ENCODE measurements at places on chromosomes 3 and 15. TPM values are rescaled to one million over a fixed set of nuclear protein-coding genes. Genes with fewer than 3 reads are reported as not detected.

C3orf38 gene
- 15.1 TPM for total RNA-seq

LYZL4 gene
- total RNA-seq: not detected

GRCh38 chr15:96583671-96584070 lies 253.2 kb downstream of the NR2F2 start:
- no peak for ATAC-seq

DNA sequence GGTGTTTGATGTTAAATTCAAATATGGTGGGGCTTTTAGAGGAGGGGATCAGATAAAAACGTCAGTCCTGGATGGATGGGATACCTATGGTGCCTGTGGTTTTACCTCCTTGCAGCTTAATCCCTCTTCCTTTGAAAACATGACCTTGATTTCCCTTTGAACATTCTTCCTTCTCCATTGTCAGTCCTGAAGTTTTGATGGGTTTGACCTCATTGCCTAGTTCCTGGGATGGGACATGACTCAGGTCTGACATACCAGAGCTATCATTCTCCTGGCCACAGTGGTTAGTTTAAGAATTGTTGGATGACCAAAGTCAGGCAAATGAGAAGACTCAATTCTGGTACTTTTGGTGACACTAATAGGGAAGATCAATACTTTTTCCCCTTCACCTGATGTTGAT lies 87.2 kb downstream of the PRICKLE2 start:
- no peak for ATAC-seq

PGBD4 gene
- total RNA-seq: 0.76 TPM

GRCh38 chr15:38609097-38609738 lies 44.6 kb upstream of the RASGRP1 start:
- ATAC-seq: no peak

DNA sequence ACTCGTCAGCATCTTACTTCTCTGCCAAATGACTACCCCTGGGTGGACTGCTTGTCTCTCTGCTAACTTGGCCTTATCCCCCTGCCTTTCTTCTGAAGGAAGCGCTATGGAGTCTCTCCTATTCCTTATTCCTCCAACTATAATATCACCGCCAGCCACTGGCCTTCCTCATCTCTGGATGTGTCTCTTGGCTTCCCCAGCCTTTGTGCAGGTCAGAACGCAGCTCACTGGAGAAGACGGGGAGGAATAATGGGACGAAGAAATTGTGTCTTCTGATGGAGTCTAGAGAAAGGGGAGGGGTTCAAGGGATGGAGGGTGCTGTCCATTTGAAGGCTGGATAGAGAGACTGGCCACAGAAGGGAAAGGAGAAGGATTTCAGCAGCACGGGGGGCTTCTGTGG lies 16.9 kb downstream of the ITGA11 start:
- no peak for ATAC-seq

DNA sequence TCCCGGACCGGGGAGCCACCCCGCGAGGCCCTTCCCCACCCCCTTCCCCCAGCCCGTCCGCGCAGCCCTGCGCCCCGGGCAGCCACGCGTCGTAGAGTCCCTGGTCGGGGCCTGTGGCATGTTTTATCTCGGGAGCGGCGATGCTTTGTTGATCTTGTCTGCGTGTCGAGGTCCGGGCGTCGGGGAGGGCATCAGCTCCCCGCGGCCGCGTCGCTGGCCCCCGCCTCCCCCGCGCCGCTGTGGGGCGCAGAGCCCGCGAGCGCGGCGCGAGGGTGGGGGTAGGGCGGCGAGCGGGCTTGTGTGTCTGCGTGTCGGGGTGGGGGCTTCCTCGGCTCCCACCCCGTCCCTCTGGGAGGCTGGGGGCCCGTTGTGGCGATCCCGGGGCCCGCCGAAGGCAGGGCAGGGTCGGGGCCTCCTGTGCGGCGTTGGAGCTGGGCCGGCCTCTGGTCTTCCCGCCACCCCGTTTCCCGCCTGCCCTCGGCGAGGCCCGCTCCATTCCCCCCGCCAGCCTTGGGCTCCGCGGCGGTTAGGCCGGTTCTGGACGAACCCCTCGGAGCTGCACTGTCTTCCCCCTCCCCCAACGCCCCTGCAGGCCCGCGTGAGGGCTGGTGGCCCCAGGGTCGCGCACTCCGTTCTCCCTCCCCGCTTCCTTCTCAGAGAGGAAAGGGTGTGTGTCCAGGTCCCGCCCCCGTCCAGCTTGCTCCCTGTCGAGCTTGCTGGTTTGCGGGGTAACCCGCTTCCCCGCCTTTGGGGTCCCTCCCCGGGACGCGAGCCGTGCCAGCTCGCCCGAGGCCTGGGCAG lies 695 bp downstream of the GMPS start:
- peak; percentile 40 for ATAC-seq

DNA sequence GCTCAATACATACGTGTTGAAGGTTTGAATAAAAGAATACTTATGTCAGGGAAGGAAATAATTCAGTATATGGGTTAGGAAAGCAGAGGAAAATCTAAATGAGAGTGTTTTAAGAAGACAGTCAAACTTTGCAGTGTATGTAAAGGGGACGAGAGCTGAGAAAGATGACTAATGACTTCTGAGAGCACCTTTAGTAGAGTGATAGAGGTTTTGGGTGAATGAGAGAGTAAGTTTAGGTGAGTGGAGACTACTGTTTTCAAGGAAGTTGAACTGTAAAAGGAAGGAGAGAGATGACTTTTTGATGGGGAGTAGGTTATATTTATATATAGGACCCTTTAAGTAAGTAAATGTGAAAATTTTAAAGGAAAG lies 9.4 kb downstream of the TBC1D23 start:
- ATAC-seq: peak; percentile 36

DNA sequence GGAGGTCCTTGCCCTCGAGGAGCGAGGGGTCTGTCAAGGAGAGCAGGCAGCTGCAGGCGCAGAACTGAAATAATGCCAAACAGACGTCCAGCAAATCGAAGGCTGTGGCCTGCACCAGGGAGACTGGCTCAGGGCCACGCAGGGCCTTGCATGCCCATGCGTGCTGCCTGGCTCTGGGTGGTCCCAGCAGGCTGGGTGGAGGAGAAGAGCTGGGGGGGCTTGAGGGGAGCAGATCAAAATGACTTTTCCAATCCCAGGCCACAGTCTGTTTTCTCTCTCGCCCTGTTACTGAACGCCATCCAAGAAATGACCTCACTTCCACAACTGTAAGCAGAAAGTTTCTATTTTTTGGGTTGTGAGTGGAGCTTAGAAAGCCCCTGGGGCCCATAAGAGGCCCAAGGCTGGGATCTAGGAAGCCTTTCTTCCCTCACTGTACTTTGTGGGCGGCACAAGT lies 96.9 kb upstream of the RPL32 start:
- ATAC-seq: no peak

DNA sequence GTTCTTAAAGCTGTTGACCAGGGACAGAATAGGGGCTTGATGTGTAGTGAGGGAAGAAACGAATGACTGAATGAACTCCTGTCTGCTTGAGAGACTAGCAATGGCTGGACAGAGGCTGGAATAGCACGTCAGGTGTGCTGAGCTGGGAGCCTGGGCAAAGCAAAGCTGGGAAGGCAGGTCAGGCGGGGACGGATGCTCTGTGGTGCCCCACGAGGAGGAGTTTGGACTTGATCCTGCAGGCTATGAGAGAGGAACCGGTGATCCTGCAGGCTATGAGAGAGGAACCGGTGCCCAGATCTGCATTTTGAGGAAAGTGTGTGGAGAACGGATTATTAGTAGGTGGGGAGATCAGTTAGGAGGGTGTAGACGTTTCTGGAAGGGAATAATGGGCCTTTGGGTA lies 31.3 kb upstream of the PSTPIP1 start:
- peak; percentile 49 for ATAC-seq

- no peak for ATAC-seq
Measured at GRCh38 chr3:171379281-171379680, 80.9 kb downstream of the TNIK start.

DNA sequence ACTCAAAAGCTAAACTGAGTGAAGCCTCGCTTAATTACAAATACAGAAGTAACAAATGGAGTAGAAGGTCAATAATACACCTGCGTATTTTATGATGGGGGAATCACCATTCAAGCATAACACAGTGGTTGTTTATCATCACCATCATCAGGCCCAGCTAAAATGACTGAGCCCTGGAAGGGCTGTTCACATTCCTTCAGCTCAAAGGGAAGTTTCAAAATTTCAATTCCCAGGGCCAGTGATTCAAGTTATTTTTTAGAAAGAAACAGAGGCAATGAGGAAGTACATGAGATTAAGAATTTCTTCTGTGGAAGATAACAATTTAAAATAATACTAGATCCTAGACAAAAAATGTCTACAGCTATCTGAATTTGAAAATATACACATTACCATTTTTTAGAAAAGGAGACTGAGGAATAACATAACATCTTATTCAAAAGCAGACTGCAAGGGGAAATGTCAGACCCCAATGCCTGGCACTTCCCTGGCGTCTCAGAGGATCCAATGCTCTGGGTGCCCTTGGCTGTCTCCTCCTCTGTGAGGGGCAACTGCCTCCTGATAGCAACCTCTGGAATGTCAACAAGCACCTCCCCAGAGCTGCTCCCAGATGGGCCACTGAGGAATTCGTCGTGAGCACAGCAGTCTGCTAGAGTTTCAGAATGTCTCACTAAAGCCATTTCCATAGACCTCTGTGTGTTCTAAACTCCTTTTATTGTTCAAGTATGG lies 22.8 kb downstream of the EHD4 start:
- no peak for ATAC-seq

GRCh38 chr3:56693750-56694149 lies 10.7 kb upstream of the TASOR start:
- ATAC-seq: no peak

DNA sequence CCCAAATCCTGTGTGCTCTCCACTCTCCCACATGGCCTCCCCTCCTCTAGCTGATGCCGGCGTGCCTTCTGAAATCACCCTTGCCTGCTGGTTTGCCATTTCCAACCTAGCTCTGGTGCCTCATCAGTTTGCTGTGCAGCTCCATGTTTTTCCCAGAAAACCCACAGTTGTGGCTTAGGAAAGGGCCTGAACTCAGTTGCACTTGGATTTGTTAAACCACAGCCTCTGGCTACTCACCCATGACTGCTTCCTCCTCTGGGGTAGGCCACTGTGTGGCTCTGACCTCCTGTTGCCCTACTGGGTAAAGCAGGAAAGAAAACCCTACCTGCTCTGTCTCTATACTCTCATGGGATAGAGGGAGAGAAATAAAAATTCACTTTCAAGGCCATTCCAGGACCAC lies 97.3 kb downstream of the DAPK2 start:
- no peak for ATAC-seq

GRCh38 chr3:160612386-160613075 lies 47.2 kb upstream of the KPNA4 start:
- ATAC-seq: no peak

DNA sequence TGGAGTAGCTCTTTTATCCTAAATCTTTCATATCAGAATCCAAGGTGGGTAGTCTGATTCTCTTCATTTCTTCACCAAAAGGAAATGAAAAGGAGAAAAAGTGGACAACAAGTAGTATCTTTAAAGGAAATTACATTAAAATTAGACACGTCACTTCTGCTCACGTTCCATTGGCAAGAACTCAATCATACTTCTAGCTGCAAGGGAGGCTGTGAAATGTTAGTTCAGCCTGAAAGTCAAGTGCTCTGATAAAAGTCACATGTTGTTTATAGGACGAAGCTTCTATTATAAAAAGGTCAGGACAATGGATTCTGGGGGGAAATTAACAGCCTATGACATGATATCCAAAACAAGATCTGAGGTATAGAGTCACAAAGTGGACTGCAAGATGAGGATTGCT lies 164.6 kb upstream of the MCTP2 start:
- no peak for ATAC-seq

HRG gene
- total RNA-seq: 0.12 TPM

TRPM1 gene
- total RNA-seq: not detected

- ATAC-seq: no peak
Measured at GRCh38 chr15:47548231-47548630, 169.1 kb upstream of the SEMA6D start.

ANKRD34C gene
- total RNA-seq: not detected

STARD9 gene
- 1.2 TPM for total RNA-seq

DISP2 gene
- total RNA-seq: 0.28 TPM

SERPINI2 gene
- total RNA-seq: not detected

GHRL gene
- 0.76 TPM for total RNA-seq

TIGIT gene
- 0.08 TPM for total RNA-seq

DNA sequence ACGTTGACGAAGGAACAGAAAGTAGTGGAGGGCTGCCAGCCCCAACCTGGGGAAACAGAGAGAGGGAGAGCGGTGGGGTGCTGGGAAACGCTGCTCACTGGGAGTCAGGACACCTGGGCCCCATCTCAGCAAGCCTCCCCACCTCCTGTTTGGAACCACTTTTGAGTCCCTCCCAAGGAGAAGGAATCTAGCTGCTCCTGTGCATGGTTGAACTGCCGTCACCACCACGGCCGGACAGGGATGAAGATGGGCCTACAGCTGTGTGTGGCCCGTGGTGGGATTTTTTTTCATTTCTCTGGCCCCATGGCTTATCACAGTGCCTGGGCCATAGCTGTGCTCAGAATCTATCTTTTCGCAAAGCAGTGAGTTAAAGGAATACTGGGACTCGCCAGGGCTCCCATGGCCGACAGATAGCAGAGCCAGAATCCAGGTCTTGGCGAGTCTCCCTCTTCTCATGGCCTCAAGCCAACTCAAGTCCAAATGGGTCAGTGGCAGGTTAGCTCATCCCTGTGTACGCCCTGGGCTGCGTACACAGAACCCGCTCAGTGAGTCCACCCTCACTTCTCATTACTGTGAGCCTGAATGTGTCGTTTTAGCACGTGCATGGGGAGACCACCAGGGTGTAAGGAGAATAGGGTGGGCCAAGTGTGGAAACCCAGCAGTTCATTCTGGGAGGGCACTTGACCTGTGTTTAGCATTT lies 271.2 kb downstream of the FAM43A start:
- no peak for ATAC-seq

GRCh38 chr3:100777271-100777670 lies 68.0 kb downstream of the TFG start:
- ATAC-seq: peak; percentile 28

GRCh38 chr15:73866881-73867410 lies 6.4 kb upstream of the TBC1D21 start:
- no peak for ATAC-seq

GPR62 gene
- not detected for total RNA-seq

- ATAC-seq: peak; percentile 87
Measured at GRCh38 chr3:38376098-38376816, 29.7 kb downstream of the XYLB start.

FAM107A gene
- total RNA-seq: 4.1 TPM

- no peak for ATAC-seq
Measured at GRCh38 chr3:27978440-27978839, 256.3 kb upstream of the EOMES start.

DNA sequence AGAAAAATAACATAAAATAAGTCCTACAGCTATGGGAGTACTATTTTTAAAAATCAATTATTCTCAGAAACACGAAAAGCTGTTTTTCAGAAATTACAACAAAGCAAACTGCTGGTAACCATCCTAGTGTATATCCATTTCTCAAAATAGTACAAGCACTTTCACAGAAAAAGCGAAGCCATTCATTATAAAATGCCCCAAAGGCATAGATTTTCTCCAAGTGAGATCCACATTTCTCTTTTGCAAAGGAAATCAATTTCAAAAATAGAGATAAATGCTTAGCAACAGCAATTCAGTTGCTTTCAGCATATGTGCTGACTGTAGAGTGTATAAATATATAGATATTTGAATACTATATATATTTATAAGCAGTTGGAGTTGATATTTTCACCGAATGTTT lies 1266.3 kb downstream of the SI start:
- no peak for ATAC-seq

DNA sequence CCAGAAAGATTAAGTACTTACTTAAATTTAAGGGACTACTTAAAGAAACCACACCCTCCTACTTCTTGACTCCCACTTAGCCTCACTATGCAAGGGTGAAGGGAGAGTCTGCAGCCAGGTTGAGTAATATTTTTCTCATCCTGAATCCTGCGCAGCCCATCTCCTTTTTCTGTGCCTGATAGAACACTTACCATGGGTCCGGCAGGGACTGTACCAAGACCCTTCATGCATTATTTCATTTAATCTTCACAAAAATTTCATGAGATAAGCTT lies 562.6 kb upstream of the CFAP20DC start:
- ATAC-seq: no peak

Measured in esophagus mucosa (tissue), 1 donor.